Stimulated activated CD8-positive, alpha-beta memory T cell treated with anti-CD3 and anti-CD28 coated beads, Interleukin-4, amount 100 ng/mL, for 48 hours (primary cell): ENCODE measurements at places on chromosomes 7 and 10.

GRCh38 chr7:15143121-15143520, 240.6 kb upstream of the DGKB start:
- no peak for DNase-seq

DNA sequence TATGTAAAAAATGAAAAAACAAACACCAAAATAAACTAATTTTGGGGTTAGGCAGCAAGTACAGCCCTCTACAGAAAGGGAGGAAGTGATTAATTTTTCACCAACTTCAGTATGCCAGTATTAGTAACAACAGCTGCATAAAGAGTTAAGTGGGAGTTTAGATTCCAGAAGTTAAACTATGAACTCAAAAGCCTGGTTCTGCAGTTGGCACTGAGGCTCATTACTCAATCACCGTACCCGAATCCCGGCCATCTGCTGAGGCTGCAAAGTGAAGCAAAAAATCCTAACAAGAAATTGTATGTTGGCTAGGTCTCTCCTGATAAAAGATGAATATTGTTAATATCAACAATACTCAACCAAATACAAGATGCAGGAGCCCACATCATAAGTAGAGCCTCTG, 4.0 kb downstream of the NUDT5 start:
- no peak for DNase-seq

GRCh38 chr7:21377545-21377944, 50.3 kb upstream of the SP4 start:
- DNase-seq, result no peak

DNA sequence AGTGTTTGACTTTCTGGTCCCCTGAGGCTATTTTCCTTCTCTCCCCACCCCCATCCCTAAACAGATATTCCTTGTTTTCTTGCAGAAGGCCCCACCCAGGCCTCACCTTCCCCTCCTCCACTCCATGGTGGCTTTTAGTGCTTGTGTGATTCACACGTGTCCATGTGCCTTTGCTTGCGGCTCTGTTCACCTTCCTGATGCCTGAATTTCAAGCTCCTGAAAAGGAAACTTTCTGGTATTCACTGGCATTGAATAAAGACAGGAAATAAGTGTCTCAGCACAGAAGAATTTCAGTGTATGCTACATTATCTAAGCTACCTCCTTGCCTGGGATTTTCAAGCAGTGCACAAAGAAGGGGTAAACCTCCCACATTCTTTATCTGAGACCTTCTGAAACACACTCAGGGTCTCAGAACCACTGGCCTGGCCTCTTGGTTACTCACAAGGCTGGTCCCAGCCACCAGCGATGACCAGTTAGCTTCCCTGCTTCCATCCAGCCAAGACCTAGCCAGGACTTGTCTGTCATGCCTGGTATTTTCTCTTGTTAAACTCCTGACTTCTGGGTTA, 17.2 kb upstream of the UBE2H start:
- no peak for DNase-seq

- DNase-seq, result peak; percentile 27
Measured at GRCh38 chr10:34254596-34254995, 560.5 kb downstream of the PARD3 start.

DNA sequence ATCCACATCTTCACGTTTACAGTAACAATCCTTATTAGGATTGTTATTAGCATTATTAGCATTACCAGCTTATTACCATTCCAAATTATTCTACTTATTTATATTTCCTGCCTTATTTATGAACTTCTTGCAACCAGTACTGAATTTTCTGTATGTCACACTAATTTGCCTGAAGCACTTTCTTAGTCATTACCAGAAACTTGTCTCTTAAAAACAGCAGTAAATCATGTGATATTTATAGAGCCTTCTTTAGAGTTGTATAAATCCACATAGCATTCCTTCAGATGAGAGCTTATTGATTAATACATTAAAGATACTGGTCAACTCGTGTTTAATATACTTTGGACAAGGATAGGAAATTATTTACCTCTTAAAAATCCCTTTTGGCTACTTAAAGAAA, 618.6 kb downstream of the SUGCT start:
- no peak for DNase-seq

- no peak for DNase-seq
Measured at GRCh38 chr10:11285171-11285570, 267.5 kb downstream of the CELF2 start.

DNA sequence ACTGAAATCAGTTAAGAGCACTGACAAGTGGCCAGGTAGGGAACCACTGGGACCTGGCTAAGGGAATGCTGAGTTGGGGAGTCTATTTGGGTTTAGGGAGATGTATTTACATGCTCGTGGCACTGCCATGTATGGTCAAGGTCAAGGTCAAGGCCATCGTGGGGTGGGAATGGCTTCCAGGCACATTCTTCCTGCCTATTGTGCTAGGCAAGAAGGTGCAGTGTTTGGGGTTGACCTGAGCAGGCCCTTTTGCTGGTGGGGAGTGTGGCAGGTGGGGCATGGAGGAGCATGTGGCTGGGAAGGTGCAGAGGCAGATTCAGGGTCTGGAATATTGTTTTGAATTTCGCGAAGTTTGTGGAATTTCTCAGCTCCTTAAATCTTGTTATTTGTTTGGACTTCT, 17.8 kb downstream of the FAM241B start:
- DNase-seq, result no peak

GRCh38 chr10:5400468-5401240, 4.0 kb downstream of the TUBAL3 start:
- DNase-seq, result no peak
